ENCODE measurements at places on chromosomes 11 and 22.

DNA sequence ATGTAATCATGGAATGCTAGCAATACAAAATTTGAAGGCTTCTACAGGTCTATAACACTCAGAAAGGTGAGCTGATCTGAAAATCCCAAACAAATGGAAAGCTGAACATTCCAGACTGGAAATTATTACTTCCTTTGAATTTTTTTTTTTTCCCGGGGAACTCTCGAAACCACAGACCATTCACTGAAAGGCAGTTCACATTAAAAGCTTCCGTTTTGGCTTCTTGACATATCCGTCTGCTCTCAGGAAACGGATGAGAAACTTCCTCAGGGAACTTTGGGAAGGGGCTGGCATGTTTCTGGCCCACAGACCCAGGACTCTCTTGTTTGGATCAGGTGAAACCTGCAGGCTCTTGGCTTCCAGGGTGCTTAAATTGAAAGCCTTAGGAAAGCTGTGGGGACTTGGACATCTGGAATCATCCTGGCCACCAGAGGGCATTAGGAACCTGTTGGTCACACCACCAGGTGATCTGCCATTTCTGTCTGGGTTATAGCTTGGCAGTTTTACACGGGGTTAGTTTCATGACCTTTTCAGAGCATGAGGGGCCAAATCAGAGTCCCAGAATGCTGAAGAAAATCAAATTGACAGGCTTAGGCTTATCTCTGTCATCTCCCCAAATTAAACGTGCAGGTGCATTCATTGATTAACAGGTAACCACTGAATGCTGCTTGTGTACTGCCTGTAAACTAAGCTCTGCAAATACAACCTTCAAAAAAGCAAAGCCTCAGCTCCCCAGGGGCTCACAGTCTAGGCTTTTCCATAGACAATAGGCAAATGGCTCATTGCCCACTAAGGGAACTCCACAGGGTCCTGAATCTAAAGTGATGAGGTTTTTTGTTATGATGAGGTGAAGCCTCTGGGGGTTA, 22.7 kb upstream of the GRAMD1B start:
- DNase-seq = no peak

DNA sequence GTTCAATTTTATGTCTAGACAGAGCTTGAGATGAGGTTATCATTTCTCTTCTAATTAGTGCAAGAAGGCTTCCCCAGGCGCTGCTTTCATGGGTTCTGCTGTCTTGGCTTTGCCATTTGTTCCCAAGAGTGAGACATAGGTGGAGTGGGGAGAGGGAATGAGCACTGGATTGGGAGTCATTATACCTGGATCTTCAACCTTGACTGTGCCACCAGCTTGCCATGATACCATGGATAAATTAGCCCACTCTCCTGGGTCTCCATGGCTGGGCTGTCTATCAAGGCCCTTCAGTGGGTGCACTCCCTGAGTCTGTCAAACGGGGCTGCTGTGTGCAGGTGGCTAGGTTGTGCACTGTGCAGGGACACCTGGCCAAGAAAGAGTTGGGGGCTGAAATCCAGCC, 15.6 kb upstream of the NECTIN1 start:
- no peak for DNase-seq

GRCh38 chr11:126411971-126412381, 56.5 kb downstream of the ST3GAL4 start:
- DNase-seq = no peak

DNA sequence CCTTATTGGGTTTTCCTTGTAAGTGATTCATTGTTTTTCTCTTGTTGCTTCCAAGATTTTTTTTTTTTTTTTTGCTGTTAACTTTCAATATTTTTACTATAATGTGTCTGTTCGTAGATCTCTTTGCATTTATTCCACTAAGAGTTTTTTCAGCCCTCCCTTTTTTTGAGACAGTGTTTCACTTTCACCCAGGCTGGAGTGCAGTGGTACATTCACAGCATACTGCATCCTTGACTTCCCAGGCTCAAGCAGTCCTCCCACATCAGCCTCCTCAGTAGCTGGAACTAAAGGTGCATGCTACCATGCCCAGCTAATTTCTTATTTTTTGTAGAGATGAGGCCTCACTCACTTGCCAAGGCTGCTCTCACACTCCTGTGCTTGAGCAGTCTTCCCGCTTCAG, 1282.0 kb upstream of the CNTN5 start:
- no peak for DNase-seq

- DNase-seq = no peak
These were observed 860.5 kb upstream of the LRRC4C start for GRCh38 chr11:42319921-42320320.

- DNase-seq = no peak
These were observed 67.3 kb upstream of the SHISAL1 start for GRCh38 chr22:44379817-44380755.

GRCh38 chr11:20249796-20250195, 89.5 kb upstream of the DBX1 start:
- DNase-seq = no peak

DNA sequence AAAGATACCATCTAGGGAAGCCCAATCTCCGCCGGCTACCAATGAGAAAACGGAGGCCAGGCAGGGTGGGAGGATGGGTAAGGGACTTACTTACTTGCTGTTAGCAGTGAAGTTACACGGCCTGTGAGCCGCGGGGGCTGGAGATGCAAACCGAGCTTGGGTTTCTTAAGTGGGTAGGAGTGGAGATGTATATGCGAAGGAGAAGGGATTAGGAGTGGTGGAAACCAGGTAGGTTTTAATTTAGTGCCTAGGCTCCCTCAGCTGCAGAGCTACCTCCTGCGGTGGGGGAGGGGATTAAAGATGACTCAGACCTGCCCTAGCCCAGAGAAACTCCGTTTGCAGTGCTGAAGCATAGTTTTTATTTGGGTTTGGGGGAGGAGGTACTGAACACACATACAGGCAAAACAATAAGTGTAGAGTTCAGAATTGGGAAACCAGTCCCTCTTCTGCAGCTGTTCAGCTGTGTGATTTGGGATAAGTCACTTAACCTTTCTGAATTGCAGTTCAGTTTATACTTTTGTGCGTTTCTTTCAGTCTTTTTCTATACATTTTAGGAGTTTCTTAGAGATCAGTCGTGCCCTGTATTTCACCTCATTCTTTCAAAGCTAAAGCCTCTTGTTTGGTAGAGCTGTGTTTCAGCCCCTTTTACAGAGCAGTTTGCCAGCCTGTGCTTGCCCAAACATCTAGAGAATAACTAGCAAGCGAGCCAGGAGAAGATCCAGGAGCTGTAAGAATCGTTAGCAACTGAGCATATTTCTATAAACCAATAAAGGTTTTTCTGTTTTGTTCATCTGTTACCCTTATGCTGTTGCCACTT, 596 bp upstream of the TNRC6B start:
- no peak for DNase-seq

GRCh38 chr22:32605576-32605975, 131.0 kb downstream of the FBXO7 start:
- DNase-seq = no peak

- DNase-seq = no peak
These were observed 8.4 kb downstream of the VWA5A start for GRCh38 chr11:124123622-124124021.

GRCh38 chr22:25875461-25875860, 133.5 kb downstream of the MYO18B start:
- no peak for DNase-seq

- DNase-seq = no peak
These were observed 1.2 kb upstream of the HSPA8 start for GRCh38 chr11:123062892-123063825.

GRCh38 chr11:103800406-103801114, 235.9 kb upstream of the DDI1 start:
- DNase-seq = no peak

DNA sequence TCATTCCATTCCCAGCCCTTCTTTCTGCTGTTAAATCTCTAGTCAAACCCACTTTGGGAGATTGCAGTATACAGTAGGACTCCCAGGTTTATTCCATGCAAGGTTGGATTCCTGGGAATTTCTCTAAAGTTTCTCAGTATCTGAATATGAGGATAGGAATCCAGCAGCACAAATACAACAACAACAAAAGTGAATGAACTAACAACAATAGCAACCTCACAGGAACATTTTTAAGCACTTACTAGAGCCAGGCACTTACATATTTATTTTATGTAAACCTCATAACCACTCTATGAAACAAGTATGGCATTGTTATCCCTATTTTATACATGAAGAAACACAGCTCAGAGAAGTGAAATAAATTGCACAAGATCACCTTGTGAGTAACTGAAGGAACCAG, 1.9 kb downstream of the MMP7 start:
- no peak for DNase-seq

DNA sequence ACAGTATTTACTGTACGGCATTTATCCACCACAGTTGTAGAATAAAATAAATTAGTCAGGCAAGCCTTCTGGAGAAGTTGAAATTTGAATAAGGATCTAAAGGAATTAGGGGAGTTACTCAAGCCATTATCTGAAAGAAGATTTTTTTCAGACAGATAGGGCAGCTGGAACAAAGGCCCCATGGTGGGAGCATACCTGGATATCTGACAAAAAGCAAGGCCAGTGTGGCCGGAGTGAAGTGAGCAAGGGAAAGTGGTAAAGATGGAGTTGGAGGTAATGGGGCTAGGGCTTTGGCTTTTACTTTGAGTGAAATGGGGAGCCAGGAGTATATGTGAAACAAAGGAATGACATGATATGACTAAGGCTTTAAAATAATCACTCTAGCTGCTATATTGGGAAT, 45.7 kb upstream of the PSMA1 start:
- DNase-seq = no peak

DNA sequence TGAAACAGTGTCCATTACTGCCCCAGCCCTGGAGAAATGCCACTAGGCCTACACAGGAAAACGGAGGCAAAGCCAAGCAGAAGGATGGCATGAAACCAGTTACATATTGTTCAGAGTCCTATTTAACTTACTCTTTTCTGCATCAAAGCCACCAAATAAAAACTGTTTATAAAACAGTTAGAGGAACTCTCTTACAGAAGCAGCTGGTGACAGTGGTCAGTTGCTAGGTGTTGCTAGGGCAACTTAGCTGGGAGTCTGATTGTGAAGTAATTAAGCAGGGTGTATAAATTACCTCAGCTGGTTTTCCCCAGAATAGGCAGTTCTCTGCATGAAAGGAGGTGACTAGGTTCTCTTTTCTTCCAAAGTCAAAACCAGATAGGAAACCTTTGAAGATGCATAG, 115.6 kb upstream of the ZBED5 start:
- no peak for DNase-seq

DNA sequence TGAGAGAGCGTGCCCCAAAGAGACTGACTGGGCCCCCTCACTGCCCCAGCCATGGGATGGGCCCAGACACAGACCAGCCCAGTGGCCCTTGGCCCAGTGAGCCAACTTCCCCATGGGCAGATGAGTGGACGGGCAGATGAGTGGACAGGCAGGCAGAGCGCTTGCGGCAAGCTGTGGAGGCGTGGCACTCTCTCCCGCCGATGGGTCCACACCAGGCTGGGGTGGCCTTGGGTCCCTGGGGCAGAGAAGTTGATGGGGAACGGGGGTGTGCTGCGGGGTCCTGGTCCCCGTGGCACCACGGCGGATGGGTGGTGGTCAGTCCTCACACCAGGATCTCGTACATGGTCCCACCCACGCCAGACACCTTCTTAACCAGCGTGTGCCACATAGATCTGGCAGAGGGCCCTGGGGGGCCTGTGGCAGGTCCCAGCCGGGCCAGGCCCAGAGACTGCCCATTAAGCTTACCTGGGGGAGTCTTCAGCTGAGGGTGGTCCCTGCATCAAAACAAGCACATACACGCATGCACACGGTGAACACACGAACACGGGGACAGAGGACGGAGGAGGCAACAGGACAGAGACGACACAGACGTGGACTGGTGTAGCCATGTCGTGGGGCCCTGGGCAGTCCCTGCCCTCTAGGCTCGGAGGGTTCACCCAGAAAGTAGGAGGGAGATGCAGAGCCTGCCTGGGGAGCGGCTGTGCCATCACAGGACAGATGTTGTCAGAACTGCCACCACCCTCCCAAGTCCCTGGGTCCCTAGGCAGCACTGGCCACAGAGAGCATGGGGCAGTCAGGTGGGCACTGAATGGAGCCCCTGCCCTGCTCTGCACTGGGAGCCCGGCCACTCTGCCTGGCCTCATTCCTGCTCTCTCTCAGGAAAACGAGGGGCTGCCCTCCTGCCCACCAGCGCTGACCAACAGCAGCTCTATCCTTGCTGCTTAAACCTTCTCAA, 182.2 kb downstream of the IGLL1 start:
- no peak for DNase-seq

GRCh38 chr11:118213201-118213600, 11.6 kb downstream of the JAML start:
- no peak for DNase-seq

GRCh38 chr11:128045094-128045725, 542.1 kb downstream of the ETS1 start:
- DNase-seq = no peak

GRCh38 chr22:42684462-42685195, 35.4 kb upstream of the CYB5R3 start:
- no peak for DNase-seq

- no peak for DNase-seq
These were observed 207.1 kb downstream of the CASP12 start for GRCh38 chr11:104691129-104691528.

GRCh38 chr11:103544874-103545273, 435.6 kb downstream of the DYNC2H1 start:
- no peak for DNase-seq

GRCh38 chr22:42969348-42969975, 45.5 kb downstream of the PACSIN2 start:
- DNase-seq = no peak

- no peak for DNase-seq
These were observed 7.1 kb downstream of the YWHAH start for GRCh38 chr22:31951194-31952093.

- DNase-seq = no peak
These were observed 41.8 kb downstream of the GALNT18 start for GRCh38 chr11:11580012-11580411.

DNA sequence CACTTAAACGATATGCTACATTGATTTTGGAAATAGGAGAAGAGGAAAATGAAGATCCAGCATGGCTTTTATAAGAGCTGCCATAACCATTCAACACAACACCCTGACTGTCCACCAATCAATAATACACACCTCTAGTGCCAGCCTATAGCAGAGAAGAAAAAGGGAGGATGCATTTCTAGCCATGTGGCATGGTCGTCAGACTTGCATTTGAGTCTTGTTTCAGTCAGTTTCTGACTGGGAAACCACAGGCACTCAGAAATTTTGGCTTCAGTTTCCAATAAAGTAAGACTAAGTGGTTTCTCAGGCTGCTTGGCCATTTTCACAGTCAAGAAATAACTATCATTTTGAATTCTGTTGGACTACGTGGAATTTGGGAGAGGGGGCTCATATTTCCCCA, 523.5 kb upstream of the LRRC4C start:
- no peak for DNase-seq

DNA sequence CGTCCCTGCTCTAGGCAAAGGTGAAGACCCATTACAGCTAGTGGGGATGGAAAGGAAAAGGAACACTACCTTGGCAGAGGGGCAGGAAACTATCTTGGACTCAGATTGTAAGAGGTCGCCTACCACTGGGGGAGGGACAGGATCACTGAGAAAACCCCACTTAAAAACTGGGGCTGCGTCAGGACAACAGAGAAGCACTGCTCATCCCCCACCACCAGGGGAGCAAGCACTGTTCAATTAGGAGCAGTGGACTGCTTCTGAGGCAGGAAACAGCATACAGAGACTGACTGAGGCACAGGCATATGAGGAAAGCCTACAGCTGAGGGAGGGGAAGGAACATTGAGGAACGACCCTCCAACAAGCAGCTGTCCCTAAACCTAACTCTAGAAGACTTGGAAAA, 20.8 kb upstream of the DLAT start:
- DNase-seq = no peak
